ENCODE measurements at places on chromosomes 16 and 17.

DNA sequence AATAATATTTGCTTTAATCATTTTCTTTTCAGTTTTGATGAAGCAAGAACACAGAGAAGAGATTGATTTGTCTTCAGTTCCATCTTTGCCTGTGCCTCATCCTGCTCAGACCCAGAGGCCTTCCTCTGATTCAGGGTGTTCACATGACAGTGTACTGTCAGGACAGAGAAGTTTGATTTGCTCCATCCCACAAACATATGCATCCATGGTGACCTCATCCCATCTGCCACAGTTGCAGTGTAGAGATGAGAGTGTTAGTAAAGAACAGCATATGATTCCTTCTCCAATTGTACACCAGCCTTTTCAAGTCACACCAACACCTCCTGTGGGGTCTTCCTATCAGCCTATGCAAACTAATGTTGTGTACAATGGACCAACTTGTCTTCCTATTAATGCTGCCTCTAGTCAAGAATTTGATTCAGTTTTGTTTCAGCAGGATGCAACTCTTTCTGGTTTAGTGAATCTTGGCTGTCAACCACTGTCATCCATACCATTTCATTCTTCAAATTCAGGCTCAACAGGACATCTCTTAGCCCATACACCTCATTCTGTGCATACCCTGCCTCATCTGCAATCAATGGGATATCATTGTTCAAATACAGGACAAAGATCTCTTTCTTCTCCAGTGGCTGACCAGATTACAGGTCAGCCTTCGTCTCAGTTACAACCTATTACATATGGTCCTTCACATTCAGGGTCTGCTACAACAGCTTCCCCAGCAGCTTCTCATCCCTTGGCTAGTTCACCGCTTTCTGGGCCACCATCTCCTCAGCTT, 45.0 kb downstream of the ESRP2 start:
- no peak for DNase-seq

GRCh38 chr17:34769049-34769448, 189.7 kb downstream of the TMEM132E start:
- no peak for DNase-seq

GRCh38 chr17:1957037-1957436, 68.1 kb downstream of the RTN4RL1 start:
- DNase-seq = no peak

DNA sequence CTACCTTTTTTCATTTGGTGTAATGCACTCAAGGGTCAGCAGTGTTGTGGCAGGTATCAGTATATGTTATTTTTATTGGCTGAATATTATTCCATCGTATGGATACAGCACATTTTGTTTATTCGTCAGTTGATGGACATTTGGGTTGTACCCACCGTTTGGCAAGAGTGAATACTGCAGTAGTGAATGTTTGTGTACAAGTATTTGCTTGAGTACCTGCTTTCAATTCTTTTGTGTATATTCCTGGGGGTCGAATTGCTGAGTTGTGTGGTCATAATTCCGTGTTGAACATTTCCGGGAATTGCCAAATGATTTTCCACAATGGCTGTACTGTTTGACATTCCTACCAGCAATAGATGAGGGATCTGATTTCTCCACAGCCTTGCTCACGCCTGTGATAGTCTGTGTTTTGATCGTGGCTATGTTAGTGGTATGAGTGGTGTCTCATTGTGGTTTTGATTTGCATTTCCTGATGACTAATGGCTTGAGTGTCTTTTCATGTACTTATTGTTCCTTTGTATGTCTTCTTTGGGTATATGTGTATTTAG, 108.4 kb downstream of the OR1D5 start:
- no peak for DNase-seq

- no peak for DNase-seq
These were observed 13.3 kb downstream of the PROCA1 start for GRCh38 chr17:28698253-28698941.

DNA sequence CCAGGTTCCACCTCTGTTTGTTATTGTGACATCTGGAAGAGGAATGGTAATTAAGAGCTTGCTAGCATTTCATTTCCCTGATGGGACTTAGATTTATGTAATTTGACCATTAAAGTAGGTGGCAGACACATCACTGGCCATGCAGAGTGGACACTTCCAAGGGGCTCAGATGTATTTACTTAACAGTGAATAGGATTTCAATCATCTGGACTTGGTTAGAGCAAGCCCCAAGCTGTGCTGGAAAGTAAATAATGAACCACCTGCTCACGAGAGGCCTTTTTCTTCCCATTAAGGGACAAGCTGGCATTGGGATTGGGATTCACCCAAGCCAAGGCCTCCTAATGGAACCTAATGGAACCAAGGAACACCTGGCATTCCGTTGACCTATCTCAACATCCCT, 395.3 kb downstream of the HS3ST4 start:
- no peak for DNase-seq

GRCh38 chr16:57036945-57037344, 47.6 kb downstream of the NLRC5 start:
- DNase-seq = no peak

Measured in stimulated activated CD4-positive, alpha-beta T cell treated with anti-CD3 and anti-CD28 coated beads, Interleukin-4, amount 100 ng/mL, for 4 hours (primary cell).